ENCODE measurements at places on chromosomes 7 and 10. TPM values are rescaled to one million over a fixed set of nuclear protein-coding genes. Genes with fewer than 3 reads are reported as not detected.

Gene GPR26
- not detected for total RNA-seq

DNA sequence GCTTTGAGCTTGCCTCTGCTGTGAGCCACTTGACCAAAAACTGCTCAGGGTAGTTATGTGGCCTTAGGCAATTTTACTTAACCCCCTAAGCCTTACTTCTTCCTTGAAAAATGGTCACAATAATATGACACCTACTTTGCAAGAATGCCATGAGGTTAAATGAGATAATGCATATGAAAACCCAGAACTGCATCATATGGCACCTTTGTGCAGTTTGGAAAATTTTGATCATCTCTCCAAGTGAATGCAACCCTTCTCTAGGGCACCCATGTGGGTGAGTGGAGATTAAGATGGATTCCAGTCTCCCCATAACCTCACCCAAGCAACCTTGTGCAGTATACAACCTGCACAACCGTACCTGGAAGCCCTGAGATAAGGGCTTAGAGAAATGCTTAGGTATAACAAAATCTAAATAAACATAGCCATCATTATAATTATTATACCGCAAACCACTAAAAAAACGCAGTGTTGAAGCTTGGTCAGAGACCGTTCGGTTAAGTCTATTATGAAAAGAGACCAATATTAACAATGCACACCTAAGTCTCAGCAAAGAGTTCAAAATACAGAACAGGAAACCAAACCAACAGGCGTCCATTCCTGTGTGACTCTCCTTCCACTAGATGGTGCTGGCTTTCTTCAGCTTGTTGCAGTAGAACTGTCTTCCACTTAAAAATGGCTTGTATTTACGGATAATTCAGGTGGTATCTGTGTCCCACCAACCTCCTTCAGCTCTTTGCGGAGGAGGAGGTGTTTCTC lies 21.0 kb upstream of the ASB15 start:
- H3K27me3 ChIP-seq, result no peaks in the 10 kb centered on the region
- H3K4me3 ChIP-seq, result no peak overlapping the region
- H3K27ac ChIP-seq, result no peak overlapping the region
- peak; percentile 15 for DNase-seq

Gene CYP2C19
- not detected for total RNA-seq

DNA sequence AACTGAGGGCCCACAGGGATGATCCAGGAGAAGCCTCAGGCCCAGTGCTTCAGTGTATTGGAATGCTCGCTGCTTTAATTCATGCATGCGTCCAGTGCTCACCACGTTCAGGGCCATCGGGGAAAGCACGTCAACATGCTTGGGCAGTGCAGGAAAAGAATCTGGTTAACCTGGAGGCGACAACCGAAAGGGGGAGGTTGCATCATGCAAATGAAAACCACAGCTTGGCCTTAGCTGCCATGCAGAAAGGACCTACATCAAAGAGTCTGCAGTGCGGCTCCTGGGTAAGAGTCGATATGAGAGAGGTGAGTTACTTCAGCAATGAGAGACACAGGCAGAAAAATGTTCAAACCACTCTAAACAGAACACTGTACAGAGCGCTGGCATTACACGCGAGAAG lies 440.1 kb downstream of the KCNMA1 start:
- H3K4me1 ChIP-seq, result peaks cover 21% of the 10 kb centered on the region
- H3K36me3 ChIP-seq, result no peaks in the 10 kb centered on the region
- no peak overlapping the region for H3K4me3 ChIP-seq
- H3K27ac ChIP-seq, result no peak overlapping the region
- H3K27me3 ChIP-seq, result no peaks in the 10 kb centered on the region

DNA sequence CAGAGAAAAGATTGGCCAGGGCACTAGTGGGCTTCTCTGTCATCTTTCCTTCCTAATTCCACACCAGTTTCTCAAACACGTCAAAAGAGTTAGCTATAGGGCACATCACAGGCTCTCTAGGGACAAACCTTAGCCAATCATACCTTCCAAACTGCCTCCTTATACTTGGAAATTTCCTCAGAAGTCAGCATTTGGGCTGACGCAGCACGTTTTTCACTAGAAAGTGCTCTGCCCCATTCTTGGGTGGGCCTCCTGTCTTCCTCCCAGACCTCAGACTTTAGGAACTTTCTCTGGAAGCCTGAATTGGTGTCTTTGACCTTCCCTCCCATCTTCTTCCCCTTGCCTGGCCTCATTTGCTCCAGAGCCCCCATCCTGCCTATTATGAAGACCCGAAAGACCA lies 11.1 kb downstream of the SFXN3 start:
- peak overlapping the region; percentile 87 for H3K27ac ChIP-seq
- peaks cover 35% of the 10 kb centered on the region for H3K36me3 ChIP-seq
- H3K4me3 ChIP-seq, result peak overlapping the region; percentile 77
- peaks cover 21% of the 10 kb centered on the region for H3K4me1 ChIP-seq
- H3K27me3 ChIP-seq, result peaks cover 4% of the 10 kb centered on the region

Gene PGAM2
- total RNA-seq, result 0.36 TPM

- H3K27me3 ChIP-seq, result no peaks in the 10 kb centered on the region
- H3K4me3 ChIP-seq, result no peak overlapping the region
- no peaks in the 10 kb centered on the region for H3K4me1 ChIP-seq
Measured at GRCh38 chr7:2193575-2194305, 39.0 kb downstream of the MAD1L1 start.

DNA sequence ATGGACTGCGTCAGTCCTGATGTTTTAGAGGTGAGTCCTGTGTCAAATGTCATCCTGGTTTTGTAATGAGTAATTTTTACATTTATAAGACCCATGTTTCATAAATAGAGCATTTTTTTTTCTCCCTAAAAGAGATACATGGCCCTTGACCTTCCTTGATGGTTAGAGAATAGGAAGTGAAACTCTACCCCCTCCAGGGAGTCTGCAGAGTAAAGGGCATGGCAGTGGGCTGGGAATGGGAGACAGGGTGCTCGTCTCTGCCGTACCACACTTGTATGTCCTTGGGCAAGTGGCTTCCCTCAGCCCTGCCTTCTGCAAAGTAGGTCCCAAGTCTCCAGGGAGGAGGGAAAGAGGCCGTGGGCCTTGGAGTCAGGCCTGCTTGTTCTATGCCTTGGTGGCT lies 63.9 kb downstream of the WDFY4 start:
- H3K36me3 ChIP-seq, result no peaks in the 10 kb centered on the region
- DNase-seq, result no peak
- H3K27ac ChIP-seq, result no peak overlapping the region
- H3K4me1 ChIP-seq, result no peaks in the 10 kb centered on the region
- peaks cover 4% of the 10 kb centered on the region for H3K27me3 ChIP-seq
- no peak overlapping the region for H3K4me3 ChIP-seq

DNA sequence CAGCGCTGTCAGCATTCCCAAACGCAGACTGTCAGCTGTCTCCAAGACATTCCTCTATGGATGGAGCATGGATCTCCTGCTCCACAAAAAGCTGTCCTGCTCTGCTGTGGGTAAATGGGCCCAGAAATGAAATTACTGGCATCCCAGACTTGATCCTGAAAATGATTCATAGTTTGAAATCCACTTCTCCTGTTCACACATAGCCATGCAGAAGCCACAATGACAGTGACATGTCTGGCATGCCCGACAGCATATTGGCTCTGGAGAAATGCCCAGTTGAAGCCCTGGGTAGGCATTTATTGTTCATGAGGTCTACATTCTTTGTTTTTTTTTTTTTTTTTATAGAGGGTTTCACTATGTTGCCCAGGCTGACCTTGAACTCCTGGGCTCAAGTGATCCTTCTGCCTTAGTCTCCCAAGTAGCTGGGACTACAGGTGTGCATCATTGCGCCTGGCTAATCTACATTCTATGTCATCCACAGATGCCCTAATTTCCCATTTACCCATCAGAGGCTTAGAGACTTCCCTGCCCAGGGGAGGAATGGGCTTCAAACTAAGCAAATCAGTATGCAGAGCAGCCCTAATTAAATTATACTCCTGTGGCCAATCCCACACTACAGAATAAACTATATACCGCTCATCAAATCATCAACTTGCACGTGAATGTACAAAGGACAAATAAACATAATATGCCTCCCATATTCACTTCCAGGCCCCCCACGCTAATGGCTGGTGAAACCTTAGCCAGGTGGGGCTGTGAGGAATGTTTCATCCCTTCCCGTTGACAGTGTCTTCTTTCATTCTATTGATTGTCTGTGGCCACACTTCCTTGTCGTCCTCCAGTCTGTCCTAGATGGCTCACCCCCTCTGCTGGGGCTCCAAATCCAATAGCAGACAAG lies 61.8 kb upstream of the EEPD1 start:
- no peaks in the 10 kb centered on the region for H3K36me3 ChIP-seq
- no peaks in the 10 kb centered on the region for H3K4me1 ChIP-seq
- peak; percentile 32 for DNase-seq

- no peaks in the 10 kb centered on the region for H3K27me3 ChIP-seq
- H3K27ac ChIP-seq, result no peak overlapping the region
- H3K4me1 ChIP-seq, result no peaks in the 10 kb centered on the region
- no peak overlapping the region for H3K4me3 ChIP-seq
- H3K36me3 ChIP-seq, result no peaks in the 10 kb centered on the region
Measured at GRCh38 chr10:129655007-129655678, 188.1 kb downstream of the MGMT start.

GRCh38 chr7:23680414-23681405 lies 711 bp downstream of the FAM221A start:
- H3K4me1 ChIP-seq, result no peaks in the 10 kb centered on the region
- DNase-seq, result peak; percentile 83
- H3K27ac ChIP-seq, result no peak overlapping the region

GRCh38 chr10:100436255-100436654 lies 26.6 kb upstream of the WNT8B start:
- H3K27me3 ChIP-seq, result peaks cover 4% of the 10 kb centered on the region
- H3K4me3 ChIP-seq, result no peak overlapping the region
- no peaks in the 10 kb centered on the region for H3K4me1 ChIP-seq
- H3K36me3 ChIP-seq, result no peaks in the 10 kb centered on the region

DNA sequence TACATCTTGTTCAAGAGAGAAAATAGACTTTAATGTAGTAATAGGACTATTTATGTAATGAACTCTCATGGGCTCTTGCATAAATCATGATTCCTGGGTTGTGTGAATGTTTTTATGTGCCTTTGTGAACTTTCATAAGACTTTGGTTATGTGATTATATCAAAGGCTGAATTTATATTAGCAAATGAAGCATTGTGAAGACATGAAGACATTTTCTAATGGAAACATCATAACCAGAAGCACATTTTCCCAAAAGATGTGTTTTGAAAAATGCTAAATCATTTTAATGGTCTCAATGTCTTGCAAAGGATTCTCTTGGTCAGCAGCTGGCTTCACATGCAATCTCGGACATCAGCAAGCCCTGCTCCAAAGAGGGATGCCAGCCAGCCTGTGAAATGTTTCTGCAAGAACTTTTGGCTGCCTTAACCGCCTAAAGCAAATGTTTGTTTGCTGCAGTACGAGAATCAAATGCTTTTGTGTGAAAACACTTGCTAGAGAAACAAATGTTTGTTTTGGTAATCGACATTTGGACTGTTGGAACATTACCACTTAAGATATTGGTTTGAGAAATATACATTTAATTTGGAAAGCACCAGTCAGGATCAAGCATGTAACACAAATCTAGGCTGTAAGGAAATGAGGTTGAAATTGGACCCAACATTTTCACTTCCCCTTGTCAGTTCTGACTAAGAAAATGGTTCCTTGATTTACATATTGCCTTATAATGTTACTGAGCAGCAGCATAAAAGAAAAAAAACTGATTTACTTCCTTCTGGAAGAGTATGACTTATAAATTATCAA lies 102.1 kb downstream of the RTKN2 start:
- H3K27me3 ChIP-seq, result no peaks in the 10 kb centered on the region
- no peaks in the 10 kb centered on the region for H3K36me3 ChIP-seq
- peak overlapping the region; percentile 69 for H3K27ac ChIP-seq
- DNase-seq, result peak; percentile 88
- peak overlapping the region; percentile 4 for H3K4me3 ChIP-seq

DNA sequence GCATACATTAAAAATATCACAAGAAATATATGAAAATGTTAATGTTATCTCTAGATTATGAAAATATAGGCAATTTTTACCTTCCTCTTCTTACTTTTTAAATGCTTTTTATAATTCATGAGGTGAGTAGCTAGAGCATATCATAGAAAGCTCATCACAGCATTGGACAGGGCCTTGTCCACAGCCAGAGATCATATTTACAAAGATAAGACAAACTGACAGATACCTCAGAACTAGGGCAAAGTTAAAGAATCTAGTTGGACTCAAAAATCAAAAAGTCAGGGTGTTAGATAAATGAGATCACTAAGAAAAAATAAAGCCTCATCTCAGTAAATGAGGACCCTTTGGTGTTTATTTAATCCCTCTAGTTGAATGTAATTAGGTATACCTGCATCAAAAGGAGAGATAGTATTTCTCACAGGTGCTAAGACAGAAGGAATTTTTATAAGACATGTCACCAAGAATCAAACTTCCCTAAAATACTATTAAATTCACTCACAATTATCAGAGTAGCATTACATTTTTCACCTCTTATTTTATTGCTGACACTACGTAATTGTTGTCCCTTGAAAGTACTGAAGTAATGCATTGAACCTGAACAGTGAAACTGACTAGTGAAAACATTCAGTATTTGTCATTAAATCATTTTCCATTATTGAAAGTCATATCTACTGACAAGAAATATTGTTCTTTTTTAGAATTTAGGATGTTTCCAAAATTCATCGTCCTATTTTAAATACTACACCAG lies 25.6 kb downstream of the CFAP69 start:
- no peaks in the 10 kb centered on the region for H3K36me3 ChIP-seq
- no peak for DNase-seq
- no peak overlapping the region for H3K4me3 ChIP-seq

Gene PTN
- 33.3 TPM for total RNA-seq

- peaks cover 26% of the 10 kb centered on the region for H3K4me1 ChIP-seq
- H3K36me3 ChIP-seq, result no peaks in the 10 kb centered on the region
- peaks cover 4% of the 10 kb centered on the region for H3K27me3 ChIP-seq
- DNase-seq, result no peak
- H3K27ac ChIP-seq, result no peak overlapping the region
Measured at GRCh38 chr10:50997461-50997860, 76.8 kb upstream of the PRKG1 start.

GRCh38 chr7:41628901-41629300 lies 74.0 kb downstream of the INHBA start:
- DNase-seq, result no peak
- no peaks in the 10 kb centered on the region for H3K4me1 ChIP-seq
- H3K4me3 ChIP-seq, result no peak overlapping the region
- H3K27me3 ChIP-seq, result no peaks in the 10 kb centered on the region
- no peaks in the 10 kb centered on the region for H3K36me3 ChIP-seq
- no peak overlapping the region for H3K27ac ChIP-seq

GRCh38 chr7:91598791-91599190 lies 281.7 kb downstream of the MTERF1 start:
- H3K36me3 ChIP-seq, result no peaks in the 10 kb centered on the region
- no peak overlapping the region for H3K27ac ChIP-seq
- no peak overlapping the region for H3K4me3 ChIP-seq
- peak; percentile 55 for DNase-seq
- no peaks in the 10 kb centered on the region for H3K27me3 ChIP-seq

Gene OR2A5
- total RNA-seq, result not detected

- peaks cover 6% of the 10 kb centered on the region for H3K4me1 ChIP-seq
- no peak for DNase-seq
- H3K36me3 ChIP-seq, result peaks cover 21% of the 10 kb centered on the region
- H3K4me3 ChIP-seq, result no peak overlapping the region
Measured at GRCh38 chr7:98257701-98258100, 5.7 kb upstream of the TECPR1 start.

Gene SFMBT2
- total RNA-seq, result under 0.01 TPM

All from osteoblast (primary cell).